ENCODE measurements at places on chromosomes 5 and 9.

GRCh38 chr9:135136991-135137832, 49.7 kb downstream of the OLFM1 start:
- DNase-seq, result no peak

- DNase-seq, result no peak
Measured at GRCh38 chr5:65830856-65831255, 95.5 kb upstream of the ERBIN start.

DNA sequence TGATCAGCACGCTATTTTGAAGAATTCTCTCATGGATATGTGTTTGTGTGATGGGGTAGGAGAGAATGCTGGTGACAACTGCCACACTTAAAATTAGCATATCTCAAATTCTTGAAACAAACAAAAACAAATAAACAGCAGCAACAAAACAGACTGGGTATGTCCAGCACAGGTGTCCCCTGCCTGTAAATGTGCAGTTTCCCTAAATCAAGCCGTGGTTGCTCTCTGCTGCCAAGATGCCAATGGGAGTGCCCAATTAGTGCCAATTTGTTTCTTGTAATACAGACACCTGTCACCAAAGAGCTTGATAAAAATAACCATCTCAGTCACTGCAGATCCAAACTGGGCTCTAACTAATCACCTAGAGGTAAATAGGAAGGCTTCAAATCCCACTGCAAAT, 144.2 kb upstream of the SMARCA2 start:
- DNase-seq, result no peak

DNA sequence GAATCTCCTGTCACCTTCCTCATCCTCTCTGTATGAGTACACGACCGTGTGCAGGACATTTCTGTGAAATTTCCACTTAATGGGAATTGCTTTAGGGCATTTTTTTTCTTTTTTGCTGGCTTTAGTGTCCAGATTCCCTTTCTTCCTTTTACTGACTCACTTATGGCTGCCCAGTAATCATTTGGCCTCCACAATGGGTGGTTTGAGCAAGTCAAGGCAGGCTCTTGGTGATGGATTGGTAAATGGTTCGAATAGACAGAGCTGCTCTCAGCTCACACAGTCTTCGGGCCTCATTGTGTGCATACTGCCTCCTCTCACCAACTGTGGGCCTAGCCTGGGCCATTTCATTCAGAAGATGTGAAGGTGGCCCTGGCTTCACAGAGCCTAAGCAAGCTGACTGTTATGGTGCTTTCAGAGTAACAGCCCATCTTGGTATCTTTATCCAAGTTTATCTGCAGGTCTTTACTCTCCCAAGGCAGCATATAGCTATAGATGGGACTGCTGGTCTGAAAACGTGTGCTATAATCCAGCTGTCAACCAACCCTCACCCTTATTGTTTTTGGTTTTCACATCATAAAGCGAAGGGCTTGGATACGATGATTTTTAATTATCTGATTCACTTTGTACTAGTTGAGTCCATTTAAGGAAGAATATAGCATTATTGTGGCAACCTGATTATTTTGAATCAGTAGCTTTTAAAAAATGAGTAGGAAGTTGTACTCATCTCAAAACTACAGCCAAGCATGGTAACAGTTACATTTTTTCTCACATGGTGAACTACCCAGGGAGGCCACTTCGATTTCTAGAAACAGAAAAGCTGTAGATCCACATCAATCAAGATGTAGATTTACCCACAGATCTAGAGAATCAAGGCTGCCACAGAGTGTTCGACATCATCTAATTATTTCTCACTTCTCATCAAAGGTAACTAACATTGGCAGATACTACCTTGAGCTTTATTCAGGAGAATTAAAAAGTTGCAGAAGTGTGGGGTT, 50.4 kb upstream of the CKMT2 start:
- no peak for DNase-seq

- no peak for DNase-seq
Measured at GRCh38 chr5:45037927-45038326, 229.2 kb downstream of the MRPS30 start.

- DNase-seq, result no peak
Measured at GRCh38 chr9:98532574-98532973, 176.2 kb downstream of the GABBR2 start.

DNA sequence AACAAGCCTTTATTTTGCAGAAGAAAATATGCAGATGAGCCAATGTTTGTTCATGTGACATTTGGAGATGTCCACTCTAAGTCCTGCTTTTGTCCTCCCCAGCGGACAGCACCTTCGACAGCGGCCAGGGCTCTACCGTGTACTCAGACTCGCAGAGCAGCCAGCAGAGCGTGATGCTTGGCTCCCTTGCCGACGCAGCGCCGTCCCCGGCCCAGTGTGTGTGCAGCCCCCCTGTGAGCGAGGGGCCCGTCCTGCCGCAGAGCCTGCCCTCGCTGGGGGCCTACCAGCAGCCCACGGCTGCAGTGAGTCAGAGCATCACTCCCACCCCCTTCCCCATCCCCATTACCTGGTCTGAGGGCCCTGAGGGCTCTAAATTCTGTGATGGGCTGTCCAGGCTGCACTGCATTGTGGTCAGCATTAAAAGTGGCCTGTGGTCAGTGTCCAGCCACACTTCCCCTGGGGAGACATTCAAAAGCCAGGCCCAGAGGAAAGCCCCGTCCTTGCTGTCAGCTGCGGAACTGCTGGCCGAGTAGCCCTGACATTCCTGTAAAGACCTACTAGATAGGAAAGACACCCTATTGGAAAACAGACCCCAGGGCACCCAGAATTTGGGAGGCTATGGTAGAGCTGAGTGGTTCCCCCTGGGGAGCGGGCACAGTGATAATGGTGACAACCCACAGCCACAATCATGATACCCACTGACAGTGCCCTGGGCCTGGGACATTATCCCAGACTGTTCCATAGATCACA, 69.0 kb downstream of the WNK2 start:
- no peak for DNase-seq

- DNase-seq, result no peak
Measured at GRCh38 chr5:69238760-69239251, 4.1 kb downstream of the CDK7 start.

DNA sequence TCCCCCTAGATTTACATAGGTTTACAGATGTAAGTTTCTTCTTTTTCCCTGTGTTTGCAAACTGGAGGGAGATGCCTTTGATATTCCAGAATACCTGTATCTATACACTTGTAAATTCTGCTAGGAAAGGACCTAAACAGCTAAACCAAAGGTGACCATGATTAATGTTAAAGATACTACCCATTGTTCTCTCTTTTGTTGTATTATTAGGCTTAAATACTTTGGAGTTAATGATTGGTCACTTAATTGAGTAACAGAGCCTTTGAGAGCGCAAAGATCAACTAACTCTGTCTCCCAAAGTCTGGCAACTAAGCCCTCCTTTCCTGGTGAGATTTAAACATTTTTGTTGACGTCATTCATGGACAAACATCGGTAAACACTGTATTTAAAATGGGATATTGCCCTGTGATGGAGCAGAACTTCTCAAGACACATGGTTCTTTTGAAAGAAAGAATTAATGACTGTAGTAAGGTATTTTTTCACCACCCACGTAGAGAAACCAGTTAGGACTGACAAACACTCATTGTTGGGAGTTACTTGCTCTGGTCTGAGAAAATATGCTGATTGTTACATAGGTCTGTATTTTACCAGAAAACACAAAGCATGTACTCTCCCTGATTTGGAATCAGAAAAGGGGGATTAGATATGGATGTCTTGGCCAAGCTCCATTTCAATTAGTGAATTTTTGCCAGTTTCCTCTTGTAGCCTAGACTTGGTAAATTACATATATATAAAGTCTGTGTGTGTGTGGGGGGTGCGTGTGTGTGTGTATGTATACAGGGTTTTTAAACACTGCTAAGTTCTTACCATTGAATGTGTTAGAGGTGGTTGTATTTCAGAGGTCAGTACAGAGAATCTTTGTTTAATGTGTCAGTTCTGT, 4.6 kb downstream of the VCAN start:
- no peak for DNase-seq

- no peak for DNase-seq
Measured at GRCh38 chr5:140988100-140988499, 21.8 kb downstream of the PCDHAC2 start.

DNA sequence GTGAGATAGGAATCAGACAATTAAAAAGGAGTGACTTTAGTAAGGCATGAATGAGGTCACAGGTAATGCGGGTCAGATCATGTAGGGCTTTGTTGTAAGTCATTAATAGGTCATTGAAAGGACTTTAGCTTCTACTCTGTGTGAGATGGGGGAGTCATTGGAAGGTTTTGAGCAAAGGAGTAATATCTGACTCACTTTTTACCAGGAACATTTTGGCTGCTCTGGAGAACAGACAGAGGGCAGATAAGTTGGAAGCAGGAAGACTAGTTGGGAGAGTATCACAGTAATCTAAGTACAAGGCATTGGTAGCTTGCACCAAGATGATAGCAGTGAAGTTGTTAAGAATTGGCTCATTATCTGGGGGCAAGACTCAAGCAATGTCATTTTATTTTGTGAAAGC, 37.4 kb downstream of the KIF2A start:
- no peak for DNase-seq

DNA sequence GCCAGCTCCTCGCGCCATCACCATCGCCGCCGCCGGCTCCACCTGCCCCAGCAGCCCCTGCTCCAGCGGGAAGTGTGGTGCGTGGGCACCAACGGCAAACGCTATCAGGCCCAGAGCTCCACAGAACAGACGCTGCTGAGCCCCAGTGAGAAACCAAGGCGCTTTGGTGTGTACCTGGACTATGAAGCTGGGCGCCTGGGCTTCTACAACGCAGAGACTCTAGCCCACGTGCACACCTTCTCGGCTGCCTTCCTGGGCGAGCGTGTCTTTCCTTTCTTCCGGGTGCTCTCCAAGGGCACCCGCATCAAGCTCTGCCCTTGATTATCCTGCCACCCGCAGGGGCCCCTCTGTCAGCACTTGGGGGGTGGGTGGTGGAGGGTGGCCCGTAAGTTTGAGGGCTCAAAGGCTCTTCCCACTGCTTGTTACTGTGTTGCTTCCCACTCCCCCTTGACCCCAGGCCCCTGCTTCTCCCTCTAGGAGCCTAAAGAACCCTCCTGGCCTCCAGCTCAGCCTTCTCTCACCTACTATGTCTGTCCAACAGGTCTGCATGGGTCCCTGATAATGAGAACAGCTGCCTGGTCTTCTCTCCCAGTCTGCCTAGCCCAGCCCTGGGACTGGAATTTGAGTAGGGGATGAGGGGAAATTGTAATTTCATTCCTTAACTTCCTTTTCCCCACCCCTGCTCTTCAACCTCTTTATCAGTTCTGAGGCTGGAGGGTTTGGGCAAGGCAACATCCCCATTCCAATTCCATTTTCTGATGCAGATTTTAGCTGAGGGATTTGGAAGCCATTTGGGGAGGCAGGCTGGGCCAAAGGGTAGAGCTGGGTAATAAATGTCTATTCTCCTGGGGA, 9.0 kb downstream of the RACK1 start:
- DNase-seq, result no peak

- DNase-seq, result no peak
Measured at GRCh38 chr5:77360973-77361372, 131.1 kb downstream of the WDR41 start.

DNA sequence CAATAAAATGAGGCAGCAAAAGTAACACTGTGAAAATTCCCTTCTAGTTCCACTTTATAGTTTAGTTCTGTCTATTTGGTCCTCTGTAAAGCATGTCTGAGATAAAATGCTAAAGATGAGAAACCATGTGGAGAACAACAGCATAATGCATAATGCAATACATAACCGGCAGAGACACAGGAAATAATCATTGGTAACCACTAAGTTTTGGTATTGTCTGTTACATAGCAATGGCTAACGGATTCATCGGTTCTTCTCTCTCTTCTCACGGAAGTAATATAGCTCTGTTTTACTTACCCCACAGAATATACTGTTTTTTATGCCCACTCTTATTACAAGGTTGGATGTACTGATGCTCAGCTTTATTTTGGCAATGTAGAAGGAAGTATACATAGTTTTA, 158.9 kb downstream of the FAM174A start:
- no peak for DNase-seq

DNA sequence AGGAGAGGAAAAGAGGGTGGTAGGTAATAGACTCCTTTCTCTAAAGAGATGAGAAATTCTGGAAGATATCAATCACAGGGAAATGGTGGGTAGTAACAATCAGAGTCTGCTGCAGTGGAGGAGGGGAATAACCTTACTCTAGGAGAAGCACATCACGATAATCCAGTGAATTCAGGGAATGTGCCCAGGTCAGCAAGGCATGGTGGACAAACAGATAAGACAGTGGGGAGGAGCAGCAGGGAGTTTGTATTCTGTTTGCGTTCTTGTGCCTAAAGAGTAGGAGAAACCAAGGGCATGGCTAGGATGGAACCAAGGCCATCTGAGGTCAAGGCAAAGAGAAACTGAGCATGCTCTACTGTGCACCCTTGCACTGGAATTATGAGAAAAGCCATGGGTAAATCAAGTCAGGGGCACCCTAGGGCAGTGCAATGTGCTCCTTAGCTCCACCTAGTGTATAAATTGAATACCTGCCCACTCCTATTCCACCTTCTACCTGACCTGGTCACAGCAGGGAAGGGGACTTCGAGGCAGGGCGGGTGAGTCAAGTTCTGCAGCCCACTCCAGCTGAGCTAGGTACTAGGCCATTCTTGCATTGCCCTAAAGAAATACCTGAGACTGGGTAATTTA, 31.6 kb downstream of the RETREG1 start:
- no peak for DNase-seq

- no peak for DNase-seq
Measured at GRCh38 chr9:129455151-129455995, 165.5 kb downstream of the C9orf50 start.

GRCh38 chr5:141841378-141842180, 36.6 kb downstream of the PCDH1 start:
- no peak for DNase-seq

DNA sequence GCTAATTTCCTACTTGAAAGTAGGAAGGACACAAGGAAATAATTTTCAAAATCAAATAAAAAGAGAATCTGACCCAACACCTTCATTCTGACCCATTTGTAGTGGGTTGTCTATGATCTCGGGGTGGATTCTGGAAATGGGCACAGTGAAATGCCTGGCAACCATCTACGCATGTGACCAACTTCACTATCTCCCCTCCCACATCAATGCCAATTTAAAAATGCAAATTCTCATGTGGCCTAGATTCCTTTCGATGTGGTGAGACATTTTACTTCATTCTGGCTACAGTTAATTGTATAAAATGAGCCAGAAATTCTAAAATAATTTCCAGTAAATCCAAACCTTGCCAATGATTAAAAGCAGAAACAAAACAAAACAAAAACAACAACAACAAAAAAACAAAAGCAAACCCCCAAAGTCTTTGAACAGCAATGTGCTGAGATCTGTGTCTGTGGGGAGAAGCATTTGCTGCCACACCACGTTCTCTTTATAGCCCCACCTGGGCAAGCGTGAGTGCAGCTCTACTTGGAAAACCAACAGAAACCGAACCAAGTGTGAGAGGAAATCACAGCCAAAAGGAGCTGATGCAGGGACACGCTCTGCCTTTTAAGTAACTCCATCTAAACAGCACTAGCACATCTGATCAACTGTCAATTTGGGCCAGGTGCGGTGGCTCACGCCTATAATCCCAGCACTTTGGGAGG, 59.0 kb downstream of the USP20 start:
- DNase-seq, result no peak

DNA sequence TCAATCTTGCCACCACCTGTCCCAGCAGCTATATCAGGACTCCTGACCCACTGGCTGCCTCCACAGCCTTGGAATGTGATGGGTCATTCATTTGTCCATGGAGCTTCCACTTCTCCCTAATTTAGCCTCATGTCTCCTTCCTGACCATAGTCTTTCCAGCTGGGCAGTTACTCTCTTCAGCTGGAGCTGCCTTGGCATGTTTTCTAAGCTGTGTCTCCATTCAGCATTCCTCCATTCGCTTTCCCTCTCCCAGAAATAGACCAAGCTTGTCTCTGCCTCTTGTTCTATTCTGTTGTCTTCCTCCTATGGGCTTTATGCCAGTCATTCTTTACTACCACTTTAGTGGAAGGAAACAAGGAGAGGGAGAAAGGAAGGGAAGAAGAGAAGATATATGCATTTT, 5.3 kb upstream of the CTXN3 start:
- no peak for DNase-seq
